ENCODE measurements at places on chromosomes 16 and 17.

DNA sequence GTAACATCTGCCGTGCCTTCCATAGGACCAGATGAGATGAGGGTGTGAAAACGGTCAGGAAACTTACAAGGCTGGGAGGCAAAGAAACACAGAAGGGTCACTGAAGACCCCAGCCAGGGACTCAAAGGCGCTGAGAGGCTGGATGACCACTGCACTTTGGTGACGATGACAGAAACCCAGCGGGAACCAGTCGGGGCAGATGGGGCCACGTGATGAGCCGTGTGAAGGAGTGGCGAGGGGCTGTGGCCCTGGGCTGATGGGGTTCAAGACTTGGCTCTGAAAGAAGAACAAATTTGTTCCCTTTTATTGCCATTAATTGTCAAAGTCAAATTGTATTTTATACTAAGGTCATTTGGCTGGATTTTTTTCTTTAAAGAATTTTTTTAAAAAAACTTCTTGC is 28.6 kb upstream of the ATP2C2 start:
- DNase-seq, result no peak

DNA sequence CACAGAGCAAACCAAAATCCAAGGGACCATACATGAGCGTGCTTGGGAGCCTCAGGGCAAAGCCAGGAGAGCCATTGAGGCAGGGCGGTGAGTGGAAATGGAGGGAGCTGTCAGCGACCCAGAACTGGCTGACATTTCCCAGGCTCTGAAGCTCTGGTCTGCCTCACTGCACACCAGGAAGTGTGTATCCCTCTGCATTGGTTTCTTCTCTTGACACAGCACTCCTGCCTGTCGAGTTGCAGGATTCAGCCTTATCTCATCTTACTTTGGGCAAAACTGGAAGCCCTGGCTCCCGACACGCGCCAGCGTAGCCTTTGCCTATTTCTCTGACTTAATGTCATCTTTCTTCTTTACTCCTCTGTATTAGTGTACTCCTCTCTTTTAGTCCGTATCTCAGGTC is 144.7 kb upstream of the HS3ST3A1 start:
- no peak for DNase-seq

DNA sequence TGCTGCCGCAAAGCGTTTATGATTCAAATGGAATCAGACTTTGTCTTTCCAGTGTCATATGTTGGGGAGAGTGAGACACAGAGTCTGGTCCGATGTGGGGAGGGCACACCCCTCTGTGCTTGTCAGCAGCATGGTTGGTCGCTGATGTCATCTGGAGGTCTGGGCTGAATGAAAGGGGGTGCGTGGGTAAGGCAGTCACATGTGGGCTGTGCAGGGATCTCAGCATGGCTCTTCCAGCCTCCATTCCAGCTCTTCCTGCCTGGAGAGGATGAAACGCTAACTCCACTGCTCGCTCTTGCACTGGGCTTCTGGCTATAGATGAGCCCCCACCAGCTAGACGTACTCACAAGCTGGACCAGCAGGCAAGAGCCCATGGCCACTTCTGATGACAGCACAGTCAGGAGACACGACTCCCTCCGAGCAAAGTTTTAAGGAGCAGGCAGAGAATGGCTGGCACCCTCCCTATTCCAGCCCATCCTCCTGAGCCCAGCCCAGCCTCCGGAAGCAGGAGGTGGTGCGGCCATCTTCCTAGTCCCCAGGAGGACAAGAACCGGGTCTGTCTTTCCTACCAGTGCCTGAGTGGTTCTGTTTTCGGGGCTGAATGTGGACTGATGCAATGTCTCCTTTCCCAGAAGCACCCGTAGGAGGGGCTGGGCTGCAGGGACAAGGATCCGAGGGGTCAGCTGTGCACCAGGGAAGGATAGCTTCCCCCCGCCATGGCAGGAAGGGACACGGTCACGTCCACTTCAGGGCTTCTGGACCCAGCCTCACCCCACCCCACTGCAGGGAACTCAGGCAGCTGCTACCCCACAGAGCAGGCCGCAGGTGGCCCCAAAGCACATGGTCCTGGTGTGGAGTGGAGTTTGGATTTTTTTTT is 41.5 kb upstream of the CBFA2T3 start:
- DNase-seq, result no peak

GRCh38 chr16:66923247-66923731 is 2.0 kb downstream of the RRAD start:
- no peak for DNase-seq

GRCh38 chr17:28270926-28271325 is 48.1 kb upstream of the TMEM97 start:
- DNase-seq, result no peak

- DNase-seq, result no peak
These were observed 3.0 kb upstream of the TMEM204 start for GRCh38 chr16:1530349-1530882.

GRCh38 chr17:38563362-38564253 is 42.1 kb downstream of the SRCIN1 start:
- DNase-seq, result no peak

DNA sequence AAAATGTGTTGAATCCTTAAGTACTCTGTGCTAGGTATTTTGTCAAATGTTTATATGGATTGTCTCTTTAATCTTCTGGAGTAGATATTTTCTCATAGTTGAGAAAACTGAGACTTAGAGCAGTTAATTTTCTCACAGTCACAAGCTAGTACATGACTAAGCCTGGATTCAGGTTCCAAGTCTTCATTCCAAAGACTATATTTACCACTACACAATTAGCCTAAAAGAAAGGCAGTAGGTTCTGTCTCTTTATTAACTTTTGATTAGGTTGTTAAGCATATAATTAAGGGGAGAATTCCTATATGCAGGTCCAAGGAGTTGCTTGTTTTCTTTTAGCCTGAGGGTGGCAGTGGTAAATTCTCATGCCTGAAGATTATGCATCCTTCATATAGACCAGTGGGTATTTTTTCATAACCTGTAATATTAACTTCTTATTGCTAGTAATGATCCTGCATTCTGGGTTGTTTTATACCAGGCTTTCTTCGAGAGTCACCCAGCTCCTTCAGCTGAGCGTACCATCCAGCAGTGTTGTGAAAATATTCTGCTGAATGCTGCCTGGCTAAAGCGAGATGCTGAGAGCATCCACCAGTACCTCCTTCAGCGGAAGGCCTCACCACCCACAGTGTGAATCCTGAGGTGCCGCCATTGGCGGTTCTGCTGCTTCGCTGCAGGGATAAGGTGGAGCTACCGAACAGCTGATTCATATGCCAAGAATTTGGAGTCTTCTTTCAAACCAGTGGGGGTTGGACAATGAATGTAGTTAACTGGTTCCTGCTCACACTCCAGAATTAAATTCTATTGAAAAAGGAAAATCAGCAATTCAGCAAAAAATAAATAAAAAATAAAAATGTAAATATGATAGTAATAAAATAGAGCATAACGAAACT is 28.2 kb upstream of the KPNB1 start:
- DNase-seq, result no peak

DNA sequence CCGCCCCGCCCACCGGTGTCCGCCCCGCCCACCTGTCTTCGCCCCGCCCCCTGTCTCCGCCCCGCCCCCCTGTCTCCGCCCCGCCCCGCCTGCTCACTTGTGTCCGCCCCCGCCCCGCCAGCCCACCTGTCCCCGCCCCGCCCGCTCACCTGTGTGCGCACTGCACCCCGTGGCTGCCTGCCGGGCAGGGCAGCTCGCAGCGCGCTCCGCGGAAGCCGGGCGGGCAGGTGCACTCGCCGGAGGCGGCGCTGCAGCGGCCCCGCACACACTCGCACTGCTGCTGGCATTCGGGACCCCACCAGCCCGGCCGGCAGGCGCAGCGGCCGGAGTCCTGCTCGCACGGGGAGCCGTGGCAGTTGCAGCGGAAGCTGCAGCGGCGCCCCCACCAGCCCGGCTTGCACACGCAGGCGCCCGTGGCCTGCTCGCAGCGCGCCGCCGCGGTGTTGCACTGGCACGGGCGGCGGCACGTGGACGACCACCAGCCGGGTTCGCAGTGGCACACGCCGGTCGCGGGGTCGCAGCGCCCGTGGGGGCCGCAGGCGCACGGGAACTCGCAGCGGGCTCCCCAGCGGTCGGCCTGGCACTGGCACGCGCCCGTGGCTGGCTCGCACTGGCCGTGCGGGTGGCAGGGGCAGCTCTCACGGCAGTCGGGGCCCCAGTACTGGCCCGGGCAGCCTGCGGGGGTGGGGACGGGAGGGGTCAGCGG is 2.1 kb downstream of the SCARF1 start:
- DNase-seq, result peak; percentile 58

DNA sequence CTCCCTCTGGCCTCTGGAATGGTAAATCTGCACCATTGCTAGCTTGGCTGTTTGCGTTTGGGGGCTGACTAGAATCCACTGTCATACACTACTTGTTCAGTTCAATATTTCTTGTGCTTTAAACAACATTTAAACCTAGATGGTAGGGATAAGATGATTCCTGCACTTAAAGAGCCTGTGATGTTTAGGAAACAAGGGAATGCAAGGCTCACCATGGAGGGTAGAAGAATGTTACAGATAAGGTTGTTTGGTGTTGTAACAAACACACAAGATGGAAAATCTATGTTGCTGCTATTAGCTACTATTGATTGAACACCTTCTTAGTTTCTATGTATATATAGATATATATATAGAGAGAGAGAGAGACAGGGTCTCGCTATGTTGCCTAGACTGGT is 31.4 kb downstream of the YPEL2 start:
- DNase-seq, result no peak

DNA sequence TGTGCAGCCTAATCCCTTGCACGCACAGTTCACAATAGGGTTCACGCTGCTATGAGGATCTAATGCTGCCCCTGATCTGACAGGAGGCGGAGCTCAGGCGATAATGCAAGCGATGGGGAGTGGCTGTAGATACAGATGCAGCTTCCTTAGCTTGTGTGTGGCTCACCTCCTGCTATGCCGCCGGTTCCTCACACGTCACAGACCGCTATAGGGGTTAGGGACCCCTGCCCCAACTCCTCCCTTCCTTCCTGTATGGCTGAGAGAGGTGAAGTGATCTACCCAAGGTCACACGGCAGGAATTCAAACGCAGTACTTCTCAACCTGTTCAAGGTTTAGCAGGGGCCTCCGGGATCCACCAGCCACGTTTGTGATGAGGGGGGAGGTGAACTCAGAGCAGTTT is 13.4 kb upstream of the PLLP start:
- DNase-seq, result peak; percentile 80

- DNase-seq, result no peak
These were observed 8.7 kb upstream of the GFOD2 start for GRCh38 chr16:67727521-67728485.

- DNase-seq, result no peak
These were observed 10.3 kb downstream of the MYBBP1A start for GRCh38 chr17:4544951-4545216.

DNA sequence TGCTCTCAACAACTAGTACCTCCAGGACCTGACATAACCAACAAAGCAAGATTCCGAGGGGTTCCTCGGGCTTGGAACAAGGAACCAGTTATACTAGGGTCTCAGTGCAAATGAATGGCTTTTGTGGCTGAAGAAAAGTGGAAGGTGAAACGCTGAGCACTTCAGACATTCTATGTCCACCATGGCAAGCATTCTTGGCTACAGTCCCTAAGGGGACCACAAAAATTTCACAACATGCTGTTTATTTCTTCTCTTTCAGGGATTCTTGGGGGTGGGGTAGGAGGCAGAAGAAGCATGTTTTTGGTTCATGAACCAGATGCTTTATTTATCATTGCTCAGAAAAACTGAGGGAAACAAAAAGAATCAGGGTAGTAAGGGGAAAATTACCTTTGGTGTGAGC is 479.9 kb upstream of the CDH11 start:
- no peak for DNase-seq

DNA sequence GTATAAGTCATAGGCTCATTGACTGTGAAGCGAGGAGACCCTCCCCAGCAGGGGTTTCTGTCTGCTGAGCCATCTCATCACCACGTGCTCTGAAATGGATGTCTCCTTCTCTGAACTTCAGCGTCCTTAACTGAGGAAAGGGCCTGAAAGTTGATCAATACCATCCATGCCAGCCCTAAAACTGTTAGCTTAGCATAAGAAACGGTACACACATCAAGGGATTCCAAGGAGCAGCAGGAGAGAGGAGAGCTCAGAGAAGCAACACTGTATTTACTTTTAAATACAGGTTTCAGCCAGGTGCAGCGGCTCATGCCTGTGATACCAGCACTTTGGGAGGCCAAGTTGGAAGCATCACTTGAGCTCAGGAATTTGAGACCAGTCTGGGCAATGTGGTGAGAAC is 248.9 kb upstream of the TNRC6C start:
- DNase-seq, result no peak

GRCh38 chr17:73646409-73647300 is 2.4 kb upstream of the SDK2 start:
- peak; percentile 69 for DNase-seq

DNA sequence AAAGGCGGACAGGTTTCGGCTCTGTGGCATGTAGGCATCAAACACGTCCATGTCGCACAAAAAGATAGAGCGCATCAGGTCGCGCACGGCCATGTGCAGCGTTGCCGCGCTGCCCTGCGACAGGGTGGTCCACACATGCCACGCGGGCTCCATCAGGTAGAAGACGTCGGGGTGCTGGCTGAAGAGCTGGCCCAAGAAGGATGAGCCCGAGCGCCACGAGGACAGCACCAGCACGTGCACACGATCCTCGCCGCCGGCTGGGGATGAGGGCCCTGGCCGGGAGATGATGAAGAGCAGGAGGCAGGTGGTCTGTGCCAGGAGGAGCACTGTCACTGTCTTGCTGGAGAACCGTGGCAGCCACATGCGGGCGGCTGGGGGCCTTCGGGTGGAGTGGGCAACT is 5.9 kb downstream of the CHST5 start:
- DNase-seq, result no peak

DNA sequence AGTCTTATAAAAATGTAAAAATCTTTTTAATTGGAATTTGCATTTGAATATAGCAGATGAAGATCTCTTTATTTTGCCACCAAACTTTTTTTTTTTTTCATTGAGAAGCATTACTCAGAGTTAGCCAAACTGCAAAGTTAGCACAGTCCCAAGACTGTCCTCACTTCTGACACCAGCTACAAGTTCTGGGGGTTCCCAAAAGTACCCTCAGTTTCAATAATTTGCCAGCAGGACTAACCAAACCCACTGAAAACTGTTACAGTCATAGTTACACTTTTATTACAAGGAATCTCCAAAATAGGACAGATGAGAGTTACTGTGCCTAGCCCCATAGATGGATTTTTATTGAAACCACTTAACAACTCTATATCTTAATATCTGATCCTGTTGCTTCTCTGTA is 144.1 kb downstream of the CHD9 start:
- no peak for DNase-seq

- no peak for DNase-seq
These were observed 104.1 kb downstream of the BMERB1 start for GRCh38 chr16:15538507-15538906.
